ENCODE measurements at places on chromosomes 11 and 22. TPM values are rescaled to one million over a fixed set of nuclear protein-coding genes. Genes with fewer than 3 reads are reported as not detected.

RTN4R gene
- total RNA-seq, result 7.2 TPM

KRTAP5-7 gene
- 0.08 TPM for total RNA-seq

- no peak for DNase-seq
These were observed 56.1 kb upstream of the PTPRJ start for GRCh38 chr11:47924184-47924691.

GRCh38 chr11:78542007-78542406, 32.7 kb downstream of the NARS2 start:
- no peak for DNase-seq

DNA sequence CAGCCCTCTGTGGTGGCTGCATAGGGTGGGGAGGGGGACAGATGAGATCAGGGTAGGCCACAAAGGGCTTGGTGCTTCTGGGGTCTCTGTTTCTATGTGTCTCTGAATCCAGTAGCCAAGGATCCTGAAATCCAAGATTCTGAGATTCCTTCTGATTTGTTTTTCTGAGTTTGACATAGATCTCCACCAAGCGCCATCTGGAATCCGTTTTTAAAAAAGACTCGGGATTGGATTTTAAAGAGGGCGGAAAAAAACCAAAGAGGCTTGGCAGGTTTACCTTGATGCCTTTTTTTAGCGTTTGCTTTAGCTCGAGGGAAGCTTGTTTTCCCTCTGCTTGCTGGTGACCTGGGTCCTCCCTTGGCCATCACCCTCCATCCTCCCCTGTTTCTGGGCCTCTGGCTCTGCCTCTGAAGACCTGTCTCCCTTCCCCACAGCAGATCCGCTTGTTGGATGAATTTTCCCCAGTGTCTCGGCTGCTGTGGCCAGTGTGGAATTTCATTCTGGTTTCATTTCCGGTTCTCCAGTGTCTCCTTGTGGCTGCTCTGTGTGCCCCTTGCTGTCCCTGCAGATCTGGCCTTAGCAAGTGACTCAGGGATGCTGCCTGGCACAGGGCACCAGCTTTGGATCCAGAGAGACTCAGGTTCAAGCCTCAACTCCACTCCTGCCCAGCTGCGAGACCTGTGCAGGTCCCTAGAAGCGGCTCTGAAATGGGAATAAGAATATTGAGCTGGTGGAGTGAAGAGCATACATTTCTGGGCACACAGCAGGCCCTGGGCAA, 15.1 kb downstream of the SYNGR1 start:
- peak; percentile 47 for DNase-seq

- DNase-seq, result no peak
These were observed 2.9 kb downstream of the MGAT3 start for GRCh38 chr22:39459681-39460080.

DNA sequence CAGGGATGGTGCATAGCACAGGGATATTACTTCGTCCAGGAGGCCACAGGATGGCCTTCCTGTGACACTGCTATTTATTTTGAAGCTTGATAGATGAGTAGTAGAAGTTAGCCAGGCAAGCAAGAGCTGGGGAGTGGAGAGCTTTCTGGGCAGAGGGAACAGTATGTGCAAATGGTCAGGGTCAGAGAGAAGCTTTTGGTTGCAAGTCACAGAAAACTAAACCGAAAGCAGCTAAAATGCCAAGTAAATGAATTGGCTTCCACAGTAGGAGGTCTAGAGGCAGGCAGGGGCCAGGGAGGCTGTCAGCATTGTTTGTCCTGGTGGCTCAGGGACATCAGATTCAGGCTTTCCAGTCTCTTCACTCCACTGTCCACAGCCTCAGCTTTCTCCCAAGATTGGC, 247.5 kb downstream of the GRIK4 start:
- no peak for DNase-seq

DNA sequence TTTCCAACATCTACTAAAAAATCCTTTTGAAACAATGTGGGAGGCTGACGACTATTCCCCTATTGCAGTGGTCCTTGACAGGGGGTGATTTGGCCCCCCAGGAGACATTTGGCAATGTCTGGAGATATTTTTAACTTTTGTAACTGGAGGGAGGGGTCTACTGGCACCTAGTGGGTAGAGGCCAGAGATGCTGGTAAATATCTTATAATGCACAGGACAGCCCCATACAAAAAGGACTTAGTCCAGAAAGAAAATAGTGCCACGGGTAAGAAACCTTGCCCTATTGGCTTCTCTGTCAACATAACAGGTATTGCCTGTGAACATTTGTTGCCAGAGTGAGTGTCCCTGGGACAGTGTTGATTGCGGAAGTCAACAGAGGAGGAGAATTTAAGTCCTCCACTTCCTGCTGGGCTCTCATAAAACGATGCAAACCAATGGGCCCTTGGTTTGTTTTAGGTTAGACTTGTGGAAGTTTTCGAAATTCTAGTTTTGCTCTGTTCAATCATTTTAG, 101.6 kb downstream of the MAML2 start:
- peak; percentile 42 for DNase-seq

GRCh38 chr11:15930442-15931025, 425.8 kb downstream of the SOX6 start:
- DNase-seq, result no peak

DNA sequence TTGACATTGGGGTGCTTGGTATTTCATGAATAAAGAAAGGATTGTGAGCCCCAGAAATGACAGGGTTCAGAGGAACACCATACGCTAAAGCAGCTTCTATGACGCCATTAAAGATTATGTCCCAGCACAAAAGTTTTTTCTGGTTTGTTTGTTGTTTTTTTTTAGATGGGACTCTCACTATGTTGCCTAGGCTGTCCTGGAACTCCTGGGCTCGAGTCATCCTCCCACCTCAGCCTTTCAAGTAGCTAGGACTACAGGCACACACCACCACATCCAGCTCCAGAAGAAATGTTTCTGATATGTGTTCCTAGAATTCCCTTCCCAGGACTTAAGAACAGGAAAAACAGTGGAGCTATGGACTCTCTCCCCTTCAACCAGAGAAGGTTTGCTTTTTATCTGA, 2.6 kb upstream of the RHOG start:
- DNase-seq, result no peak

DNA sequence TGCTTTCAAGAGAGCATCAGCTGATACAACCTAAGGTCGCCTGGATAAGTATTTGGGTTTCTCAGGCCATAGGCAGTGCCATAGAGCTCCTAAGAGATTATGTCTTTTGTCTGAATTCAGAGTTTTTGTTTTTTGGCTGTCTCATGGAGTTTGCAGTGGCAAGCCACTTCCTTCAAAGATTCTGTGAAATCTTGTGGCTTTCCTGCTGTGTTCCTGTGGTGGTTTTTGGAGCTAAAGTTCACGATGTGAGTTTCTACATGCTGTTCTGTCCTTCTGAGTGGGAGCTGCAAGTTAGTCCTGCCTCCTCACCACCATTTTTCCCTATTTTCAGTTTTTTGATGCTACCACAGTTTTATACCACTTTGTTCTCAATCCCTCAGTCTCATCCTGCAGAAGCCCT, 111.4 kb downstream of the COMMD9 start:
- no peak for DNase-seq

DNA sequence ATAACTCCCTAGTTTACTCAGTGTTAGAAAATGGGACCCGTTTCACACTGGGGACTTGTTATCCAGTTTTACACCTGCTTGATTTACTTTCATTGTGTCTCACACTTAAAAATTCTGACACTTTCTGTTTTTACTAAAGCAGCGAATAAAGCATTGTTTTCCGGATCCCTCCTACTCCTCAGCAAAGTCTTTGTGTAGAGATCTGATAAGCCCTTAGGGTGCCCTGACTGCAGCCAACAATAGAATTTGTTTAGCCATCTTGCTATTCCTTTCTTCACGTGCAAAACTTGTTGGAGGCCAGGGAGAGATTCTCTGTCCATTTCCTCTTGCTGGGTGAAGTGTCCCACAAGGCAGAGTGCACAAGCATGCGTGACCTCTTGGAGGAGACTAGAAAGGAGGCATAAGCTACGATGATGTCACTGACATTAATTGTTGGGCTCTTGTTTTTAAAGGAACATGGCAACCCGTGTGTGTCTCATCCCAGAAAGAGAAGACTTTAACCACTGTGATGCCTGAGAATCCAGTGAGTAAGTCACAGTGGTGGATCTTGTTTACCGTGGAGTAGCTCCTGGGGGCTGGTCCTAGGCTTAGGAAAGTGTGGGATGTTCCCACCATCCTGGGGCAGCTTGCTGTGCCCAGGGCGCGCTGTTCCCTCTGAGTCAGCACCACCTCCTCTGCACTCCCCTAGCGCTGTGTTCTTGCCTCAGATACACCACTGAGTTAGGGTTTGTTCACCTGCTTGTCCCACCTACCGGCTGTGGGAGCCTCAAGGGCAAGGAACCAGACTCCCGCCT, 27.7 kb downstream of the MICAL2 start:
- DNase-seq, result peak; percentile 9
